ENCODE measurements at places on chromosomes 7 and 10. TPM values are rescaled to one million over a fixed set of nuclear protein-coding genes. Genes with fewer than 3 reads are reported as not detected.

GRCh38 chr7:47345857-47346298 lies 236.0 kb downstream of the TNS3 start:
- no peak for DNase-seq

DNA sequence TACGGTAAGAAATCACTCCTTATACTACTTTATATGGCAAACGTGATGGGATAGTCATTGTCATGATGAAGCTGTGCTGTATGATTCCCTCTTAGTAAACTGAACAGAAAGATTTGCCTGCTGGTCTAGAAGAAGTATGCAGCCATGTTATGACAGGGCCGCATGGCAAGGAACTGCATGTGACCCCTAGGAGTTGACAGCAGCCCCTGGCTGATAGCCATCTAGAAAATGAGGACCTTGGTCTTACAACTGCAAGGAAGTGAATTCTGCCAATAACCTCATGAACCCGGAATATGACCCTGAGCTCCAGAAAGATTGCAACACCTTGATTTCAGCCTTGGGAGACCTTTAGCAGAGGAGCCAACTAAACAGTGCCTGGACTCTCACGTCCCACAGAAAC lies 193.3 kb downstream of the SEMA3E start:
- DNase-seq, result no peak

DNA sequence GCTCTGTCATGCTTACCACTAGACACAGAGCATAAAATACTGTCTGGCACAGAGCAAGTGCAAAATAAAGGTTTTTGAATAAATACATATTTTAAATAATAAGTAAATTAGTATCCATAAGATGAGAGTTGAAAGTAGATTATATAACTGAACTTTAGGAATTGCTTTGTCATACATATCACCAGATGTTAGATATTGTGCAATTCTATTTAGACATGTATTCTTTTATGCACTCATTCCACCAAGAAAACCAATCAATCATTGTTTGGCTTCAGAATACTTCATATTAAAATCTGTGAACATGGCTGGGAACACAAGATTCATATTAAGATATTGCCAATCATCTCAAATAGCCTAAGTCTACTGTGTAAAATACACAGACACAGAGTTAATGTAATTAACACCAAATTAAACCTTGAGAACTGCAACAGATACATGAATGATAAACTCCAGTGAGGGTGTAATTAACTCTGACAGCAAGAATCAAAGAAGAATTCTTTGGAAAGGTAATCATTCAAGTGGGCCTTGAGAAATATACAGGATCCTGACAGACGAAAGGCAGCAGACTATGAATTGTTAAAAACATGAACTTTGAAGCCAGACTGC lies 201.0 kb upstream of the PTN start:
- DNase-seq, result no peak

- DNase-seq, result no peak
Measured at GRCh38 chr7:133887459-133887858, 239.7 kb upstream of the LRGUK start.

The ABLIM1 gene
- polyA plus RNA-seq, result 180 TPM

The RPS24 gene
- 778 TPM for polyA plus RNA-seq

The ADAP1 gene
- 7.9 TPM for polyA plus RNA-seq

The CLIP2 gene
- polyA plus RNA-seq, result 0.15 TPM

The FAM237B gene
- not detected for polyA plus RNA-seq

The GPR158 gene
- polyA plus RNA-seq, result not detected

The ACTL6B gene
- not detected for polyA plus RNA-seq

The GIMAP7 gene
- polyA plus RNA-seq, result 557 TPM

The LUC7L2 gene
- 50.0 TPM for polyA plus RNA-seq

The ADAM22 gene
- polyA plus RNA-seq, result 1.8 TPM

Data from CD4-positive, alpha-beta memory T cell (primary cell).